ENCODE measurements at places on chromosomes 3 and 15.

- no peak for DNase-seq
Observed at GRCh38 chr15:55457401-55458022, 49.2 kb downstream of the PIERCE2 start.

DNA sequence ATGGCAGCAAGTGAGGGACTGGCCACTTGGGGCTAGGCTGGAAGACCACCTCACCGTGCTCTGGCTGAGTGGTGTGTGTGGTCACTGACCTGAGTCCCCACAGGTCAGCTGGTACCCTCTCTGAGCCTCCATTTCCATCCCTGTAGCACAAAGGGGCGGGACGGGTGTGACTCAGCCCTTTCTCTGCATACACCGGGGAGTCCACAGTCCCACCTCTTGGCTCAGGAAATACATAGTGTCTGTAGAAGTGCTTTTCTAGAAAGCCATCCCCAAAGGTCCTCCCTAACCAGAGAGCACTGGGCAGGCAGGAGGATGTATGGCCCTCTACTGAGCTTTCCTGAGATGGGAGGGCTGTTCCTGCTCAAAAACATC lies 27.2 kb downstream of the WNT7A start:
- no peak for DNase-seq

DNA sequence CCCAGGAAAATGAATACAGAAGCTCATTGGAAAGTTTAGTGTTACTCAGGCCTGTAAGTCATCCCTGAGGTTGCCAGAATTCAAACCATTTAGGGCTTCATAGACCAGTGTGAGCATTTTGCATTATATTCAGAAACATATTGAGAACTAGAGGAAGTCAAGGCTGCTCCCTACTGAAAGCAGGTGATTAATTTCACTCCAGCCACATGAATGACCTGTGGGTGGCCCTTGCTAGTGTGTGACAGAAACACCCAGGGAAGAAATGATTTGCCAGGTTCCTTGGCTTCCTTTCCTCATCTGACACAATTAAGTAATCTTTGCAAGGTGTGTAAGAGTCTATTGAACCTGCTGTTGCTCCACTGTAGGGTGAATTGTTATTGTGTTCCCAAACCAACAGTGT lies 61.8 kb downstream of the GAP43 start:
- DNase-seq, result no peak

- no peak for DNase-seq
Observed at GRCh38 chr3:32880225-32880624, 62.4 kb downstream of the TRIM71 start.

- DNase-seq, result peak; percentile 30
Observed at GRCh38 chr3:180804916-180805315, 107.6 kb upstream of the FXR1 start.

DNA sequence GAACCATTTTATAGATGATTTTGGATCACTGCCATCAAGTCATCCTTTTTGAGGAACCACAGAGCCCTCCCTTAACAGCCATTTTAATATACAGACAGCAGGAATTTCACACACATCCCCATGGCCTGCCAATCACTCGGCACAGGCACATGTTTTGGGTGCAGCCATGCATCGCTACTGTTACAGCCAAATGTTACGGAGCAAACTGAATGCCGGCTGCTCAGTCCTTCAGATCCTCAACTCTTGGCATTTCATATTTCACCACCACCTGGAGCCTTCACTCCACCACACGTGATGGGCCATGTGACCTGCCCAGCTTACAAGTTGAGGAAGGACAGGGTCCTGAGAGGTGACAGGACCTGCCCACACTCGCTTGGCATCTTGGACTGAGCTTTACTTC lies 90.8 kb downstream of the OXNAD1 start:
- DNase-seq, result no peak

GRCh38 chr3:161081633-161082032 lies 23.5 kb downstream of the B3GALNT1 start:
- DNase-seq, result no peak

DNA sequence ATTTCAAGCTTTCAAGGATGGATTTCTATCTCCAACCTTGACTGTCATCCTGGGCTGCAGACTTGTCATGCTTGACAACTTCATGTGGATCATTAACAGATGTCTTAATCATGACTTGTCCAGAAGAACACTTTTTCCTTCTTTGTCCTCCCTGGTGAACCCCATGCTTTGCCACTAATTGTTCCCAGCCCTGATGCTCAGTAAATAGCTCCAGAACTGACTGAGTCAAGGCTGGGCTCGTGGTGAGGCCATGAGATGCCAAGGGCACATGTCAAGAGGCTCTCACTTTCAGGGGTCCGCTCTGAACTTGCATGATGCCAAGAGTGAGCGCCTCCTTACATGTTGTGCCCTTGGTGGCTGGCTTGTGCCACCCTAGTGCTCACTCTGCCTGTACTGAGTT lies 48.9 kb upstream of the KY start:
- DNase-seq, result peak; percentile 32

GRCh38 chr15:76235186-76235826 lies 76.0 kb downstream of the ETFA start:
- peak; percentile 52 for DNase-seq

GRCh38 chr3:10949197-10949596 lies 43.4 kb upstream of the SLC6A1 start:
- DNase-seq, result no peak

Data from kidney glomerular epithelial cell (primary cell).